ENCODE measurements at places on chromosomes 2 and 18.
A peak's percentile ranks its signal among the peaks of the same experiment; 100 is the strongest.

- DNase-seq, result no peak
Observed at GRCh38 chr2:183035954-183036669, 2.1 kb downstream of the NCKAP1 start.

DNA sequence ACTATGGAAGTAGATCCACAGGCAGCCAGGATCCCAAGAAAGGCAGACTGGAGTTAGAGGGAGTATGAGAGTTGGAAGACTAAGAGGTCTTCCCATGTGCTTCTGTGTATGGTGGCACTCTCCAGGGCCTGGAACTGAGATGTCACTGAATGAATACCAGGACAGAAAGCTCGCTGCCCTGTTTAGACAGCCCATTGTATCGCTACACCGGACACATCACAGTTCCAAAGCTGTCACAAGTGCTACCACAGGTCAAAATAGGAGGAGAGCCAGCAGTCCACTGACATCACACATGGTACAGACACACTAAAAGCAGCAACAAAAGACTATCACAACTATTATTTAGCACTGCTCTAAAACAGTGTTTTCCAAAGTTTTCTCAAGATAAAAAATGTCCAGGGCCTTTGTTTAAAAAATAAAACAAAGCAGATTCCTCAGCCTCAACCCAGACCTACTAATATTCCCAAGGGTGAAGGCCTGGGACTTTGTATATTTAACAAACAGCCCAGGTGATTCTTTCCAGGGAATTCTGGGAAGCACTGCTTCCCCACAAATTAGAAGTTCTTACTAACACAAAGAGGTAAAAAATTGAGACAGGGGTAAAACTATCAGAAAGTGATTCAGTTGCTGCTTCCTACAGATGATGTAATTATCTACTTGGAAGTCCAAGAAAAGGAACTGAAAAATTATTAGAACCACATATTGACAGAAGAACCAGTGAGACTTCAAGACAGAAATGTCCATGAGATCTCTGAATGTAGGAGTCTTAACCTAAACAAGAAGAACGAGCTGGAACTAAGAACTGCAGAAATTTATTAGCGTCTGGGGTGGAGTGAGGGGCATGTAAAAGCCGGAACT lies 116.0 kb downstream of the DTNB start:
- no peak for DNase-seq

GRCh38 chr2:69615969-69616368 lies 27.6 kb downstream of the AAK1 start:
- no peak for DNase-seq

DNA sequence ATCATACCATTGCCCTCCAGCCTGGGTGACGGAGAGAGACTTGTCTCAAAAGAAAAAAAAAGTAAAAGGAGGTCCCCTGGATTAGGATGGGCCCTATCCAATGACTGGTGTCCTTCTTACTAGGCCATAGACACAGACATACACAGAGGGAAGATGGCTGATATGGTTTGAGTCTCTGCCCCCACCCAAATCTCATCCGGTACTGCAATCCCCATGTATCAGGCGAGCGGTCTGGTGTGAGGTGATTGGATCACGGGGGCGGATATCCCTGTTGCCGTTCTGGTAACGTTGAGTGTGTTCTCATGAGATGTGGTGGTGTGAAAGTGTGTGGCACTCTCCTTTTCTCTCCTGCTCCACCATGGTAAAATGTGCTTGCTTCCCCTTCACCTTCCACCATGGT lies 7.8 kb upstream of the CNDP2 start:
- no peak for DNase-seq

GRCh38 chr18:75407468-75408437 lies 19.8 kb downstream of the SMIM21 start:
- DNase-seq, result peak; percentile 75

DNA sequence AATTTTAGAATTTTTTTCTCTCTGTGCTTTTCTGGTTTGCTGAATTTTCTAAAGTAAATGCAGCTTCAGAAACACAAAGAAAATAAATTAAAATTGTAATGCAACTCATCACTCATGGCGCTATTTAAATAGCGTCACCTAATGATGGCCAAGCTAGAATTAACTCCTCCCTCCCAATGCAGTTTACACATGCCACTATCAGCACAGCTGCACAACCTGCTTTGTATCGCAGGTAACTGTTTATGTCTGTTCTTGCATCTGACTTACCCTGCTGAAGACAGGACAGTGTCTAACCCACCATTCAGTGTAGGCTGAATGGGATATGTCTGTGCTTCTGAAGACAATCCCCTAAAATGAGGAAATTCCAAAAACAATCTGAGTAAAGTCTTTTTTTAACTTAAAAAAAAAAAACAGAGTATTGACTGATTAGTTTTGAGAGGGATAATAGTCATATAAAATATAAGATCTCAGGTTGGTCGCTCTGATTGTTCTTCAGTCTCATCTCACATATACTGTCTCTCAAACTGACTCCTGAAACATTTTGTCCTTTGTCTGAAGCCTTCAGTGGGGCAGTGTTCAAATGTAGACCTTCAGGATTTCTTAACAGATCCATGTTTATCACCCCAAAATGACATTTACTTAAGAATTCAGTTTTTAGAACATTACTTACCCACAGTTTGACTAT lies 271.4 kb downstream of the ZEB2 start:
- DNase-seq, result no peak

DNA sequence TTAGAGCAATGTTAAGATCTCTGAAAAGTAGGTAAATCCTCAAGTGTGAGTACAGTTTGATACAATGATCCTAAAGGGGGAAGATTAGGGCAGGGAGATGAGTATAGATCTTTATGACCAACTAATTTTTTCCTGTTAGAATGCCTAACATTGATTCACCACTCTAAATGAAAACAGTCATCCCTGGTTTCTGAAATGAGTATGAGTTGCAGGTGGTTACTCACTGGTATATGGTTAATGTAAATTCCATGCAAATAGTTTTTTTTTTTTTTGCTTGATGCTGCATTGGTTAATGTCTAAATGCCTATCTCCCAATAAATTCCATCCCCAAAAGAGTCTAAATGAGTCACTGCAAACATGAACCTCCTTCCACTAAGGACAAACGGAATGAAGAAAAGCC lies 55.0 kb upstream of the SERPINB2 start:
- DNase-seq, result no peak

- DNase-seq, result no peak
Observed at GRCh38 chr2:113686537-113686936, 59.5 kb downstream of the RABL2A start.

DNA sequence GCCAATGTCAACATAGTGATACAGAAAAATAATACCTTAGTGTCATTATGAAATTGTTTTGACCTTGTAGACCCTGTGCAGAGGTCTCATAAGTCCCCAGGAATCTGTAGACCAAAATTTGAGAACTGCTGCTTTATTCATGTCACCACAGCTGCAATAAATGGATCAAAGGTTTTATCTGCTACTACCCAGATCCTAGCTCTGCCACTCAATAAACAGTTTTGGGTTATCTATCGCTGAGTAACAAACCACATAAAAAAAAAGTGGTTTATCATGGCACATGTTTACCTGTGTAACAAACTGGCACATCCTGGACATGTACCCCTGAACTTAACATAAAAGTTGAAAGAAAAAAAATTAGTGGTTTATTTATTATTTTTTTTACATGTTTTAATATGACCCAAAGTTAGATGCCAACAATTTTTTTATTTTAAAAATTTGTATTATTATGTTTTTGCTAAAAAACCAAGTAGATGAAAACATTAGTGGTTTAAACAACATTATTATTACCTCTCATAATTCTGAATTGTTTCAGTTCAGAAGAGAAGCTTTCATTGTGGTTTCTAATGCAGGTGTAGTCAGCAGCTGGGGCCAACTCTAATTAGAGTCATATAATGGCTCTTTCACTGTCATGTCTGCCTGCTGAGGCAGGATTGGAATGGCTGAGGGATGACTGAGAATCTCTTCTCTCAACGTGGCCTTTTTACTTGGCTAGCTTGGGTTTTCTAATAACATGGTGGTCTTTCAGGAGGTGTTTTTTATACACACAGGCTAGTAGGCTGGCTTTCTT lies 103.3 kb upstream of the SLC38A11 start:
- no peak for DNase-seq

GRCh38 chr2:148642891-148643416 lies 1.6 kb upstream of the EPC2 start:
- no peak for DNase-seq

DNA sequence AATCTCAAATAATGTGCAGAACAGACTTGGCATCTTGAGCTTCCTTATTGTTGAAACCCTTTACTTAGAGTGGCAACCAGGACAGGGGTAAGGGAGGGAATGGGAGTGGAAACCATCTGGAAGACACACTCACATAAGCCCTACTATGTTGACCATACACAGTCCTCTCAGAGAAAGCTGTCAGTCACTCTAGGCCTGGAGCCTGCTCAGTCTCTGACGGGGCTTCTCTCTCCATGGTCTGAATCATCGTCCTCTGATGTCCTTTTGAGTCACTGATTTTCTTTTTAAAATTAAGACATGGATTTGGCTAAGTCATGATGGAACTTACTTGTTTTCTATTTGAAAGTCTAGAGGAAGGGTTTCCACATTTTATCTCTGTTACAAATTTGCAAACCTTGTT lies 74.0 kb downstream of the MYO1B start:
- DNase-seq, result no peak

DNA sequence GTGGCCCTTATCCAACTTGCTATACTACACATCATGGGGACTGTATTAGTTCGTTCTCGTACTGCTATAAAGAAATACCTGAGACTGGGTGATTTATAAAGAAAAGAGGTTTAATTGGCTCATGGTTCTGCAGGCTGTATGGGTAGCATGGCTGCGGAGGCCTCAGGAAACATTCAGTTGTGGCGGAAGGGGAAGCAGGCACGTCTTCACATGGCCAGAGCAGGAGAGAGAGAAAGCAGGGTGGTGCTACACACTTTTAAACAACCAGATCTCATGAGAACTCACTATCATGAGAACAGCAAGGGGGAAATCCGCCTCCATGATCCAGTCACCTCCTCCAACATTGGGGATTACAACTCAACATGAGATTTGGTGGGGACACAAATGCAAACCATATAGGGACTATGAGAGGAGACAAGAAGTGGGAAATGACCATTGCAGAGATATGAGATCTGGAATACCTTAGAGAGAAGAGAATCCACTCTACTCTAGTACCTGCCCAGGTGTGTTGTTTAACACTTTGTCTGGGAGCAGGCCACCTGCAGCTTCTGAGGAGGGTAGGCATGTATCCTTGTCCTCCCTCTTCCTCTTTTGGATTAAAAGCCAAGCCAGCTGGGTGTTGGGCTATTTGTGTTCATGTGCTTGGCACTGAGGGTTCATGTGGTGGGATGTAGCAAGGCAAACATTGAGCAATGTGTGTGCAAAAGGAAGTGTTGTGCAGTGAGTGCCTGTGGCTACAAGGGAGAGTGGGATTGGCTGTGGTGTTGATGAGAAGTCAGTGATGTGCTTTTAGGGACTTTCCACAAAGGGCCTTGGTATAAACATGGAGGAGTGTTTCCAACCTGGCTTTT lies 22.8 kb downstream of the TTLL4 start:
- DNase-seq, result no peak

GRCh38 chr2:165277860-165278656 lies 38.8 kb downstream of the SCN2A start:
- no peak for DNase-seq

- no peak for DNase-seq
Observed at GRCh38 chr2:20584045-20584398, 66.9 kb downstream of the HS1BP3 start.

GRCh38 chr2:61662990-61663389 lies 124.8 kb upstream of the XPO1 start:
- no peak for DNase-seq

DNA sequence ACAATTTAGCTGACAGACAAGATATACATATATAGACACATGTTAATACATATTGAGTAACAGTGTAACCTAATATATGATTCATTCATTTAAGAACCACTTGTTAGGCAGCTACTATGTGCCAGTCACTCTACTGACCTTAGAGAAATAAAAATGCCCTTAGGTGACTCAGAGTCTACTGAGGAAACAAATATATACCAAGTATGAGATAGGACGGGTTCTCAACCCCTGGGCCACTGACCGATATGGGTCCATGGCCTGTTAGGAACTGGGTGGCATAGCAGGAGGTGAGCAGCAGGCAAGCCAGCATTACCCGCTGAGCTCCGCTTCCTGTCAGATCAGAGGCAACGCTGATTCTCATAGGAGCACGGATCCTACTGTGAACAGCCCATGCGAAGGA lies 14.8 kb downstream of the STRN start:
- no peak for DNase-seq

GRCh38 chr18:23244401-23244800 lies 109.1 kb downstream of the CABLES1 start:
- no peak for DNase-seq

GRCh38 chr2:174051741-174052583 lies 86.8 kb upstream of the SP3 start:
- no peak for DNase-seq

- DNase-seq, result no peak
Observed at GRCh38 chr2:176817061-176817565, 395.5 kb upstream of the HNRNPA3 start.

DNA sequence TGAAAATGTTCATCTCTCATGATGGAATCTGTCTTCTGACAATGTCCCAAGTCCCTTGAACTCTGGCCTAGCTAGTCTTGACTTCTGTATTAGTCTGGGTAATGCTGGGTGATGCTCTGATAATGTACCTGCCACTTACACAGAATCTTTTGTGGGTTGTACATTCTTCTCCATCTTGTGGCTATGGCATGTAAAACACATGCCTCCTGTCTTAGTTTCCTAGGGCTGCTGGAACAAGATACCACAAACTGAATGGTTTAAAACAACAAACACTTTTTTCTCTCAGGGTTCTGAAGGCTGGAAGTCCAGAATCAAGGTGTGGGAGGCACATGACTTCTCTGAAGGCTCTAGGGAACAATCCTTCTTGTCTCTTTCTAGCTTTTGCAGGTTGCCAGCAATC lies 57.1 kb downstream of the RAPGEF4 start:
- no peak for DNase-seq

DNA sequence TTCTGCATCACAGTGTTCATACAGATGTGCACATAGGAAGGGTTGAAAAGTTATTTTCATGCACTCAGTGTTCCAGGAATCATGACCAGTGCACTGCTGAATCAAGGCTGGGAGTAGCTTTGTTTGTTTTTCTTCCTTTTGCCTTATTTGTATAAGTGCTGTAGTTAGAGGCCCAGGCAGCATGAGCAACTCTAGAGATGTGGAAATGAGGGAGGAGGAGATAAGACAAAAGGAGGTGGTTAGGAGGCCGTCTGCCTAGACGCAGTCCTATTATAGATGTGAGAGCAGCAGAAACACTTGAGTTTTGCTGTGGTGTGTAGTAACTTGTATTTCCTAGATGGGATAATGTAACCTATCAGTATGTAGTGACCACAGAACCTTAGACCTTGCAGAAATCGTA lies 264.3 kb upstream of the RASGRP3 start:
- no peak for DNase-seq
